Kidney (tissue), 22 donors: ENCODE measurements at places on chromosomes 2 and 18. TPM values are rescaled to one million over a fixed set of nuclear protein-coding genes. Genes with fewer than 3 reads are reported as not detected.

- DNase-seq = no peak
Observed at GRCh38 chr2:100270381-100271146, 51.7 kb downstream of the LONRF2 start.

DNA sequence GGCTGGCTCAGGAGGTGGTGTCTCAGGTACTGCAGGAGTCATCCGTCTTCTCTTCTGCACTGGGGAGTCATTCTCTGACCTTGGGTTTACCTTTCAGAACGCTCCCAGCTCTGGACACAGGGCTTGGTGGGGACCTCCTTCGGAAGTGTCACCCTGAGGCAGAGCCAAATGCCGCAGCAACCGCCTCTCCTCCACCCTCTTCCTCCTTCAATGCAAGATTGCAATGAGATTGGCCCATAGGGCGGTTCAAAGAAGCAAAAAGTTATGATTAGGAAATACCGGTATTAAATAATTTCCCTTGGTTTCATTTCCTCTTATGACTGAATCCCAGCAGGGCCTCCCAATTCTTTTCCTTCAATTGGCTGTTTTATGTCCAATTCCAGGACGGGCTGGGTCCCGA lies 178.8 kb downstream of the ACKR3 start:
- DNase-seq = no peak

GPC1 gene
- 124 TPM for total RNA-seq

DNA sequence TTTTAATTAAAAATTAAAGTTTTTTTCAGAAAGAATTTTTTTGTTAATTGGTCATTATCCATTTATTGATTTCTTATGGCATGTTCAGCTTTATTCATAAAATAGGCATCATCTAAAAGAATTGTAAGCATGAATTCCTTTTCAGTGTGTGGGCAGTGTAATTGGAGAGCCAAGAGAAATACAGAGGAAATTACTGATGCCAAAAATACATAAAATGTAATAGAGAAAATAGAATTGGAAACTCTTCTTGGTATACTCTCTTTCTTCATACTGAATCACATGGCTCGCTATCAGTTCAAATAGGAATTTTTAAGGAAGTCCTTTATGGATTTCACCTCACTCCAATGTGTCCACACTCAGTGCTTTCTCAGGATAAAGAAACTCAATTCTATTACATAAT lies 663.6 kb upstream of the NRXN1 start:
- no peak for DNase-seq

GRCh38 chr2:119306196-119306590 lies 60.4 kb downstream of the C2orf76 start:
- DNase-seq = no peak

- DNase-seq = no peak
Observed at GRCh38 chr2:98715812-98716451, 15.0 kb downstream of the MGAT4A start.

DNA sequence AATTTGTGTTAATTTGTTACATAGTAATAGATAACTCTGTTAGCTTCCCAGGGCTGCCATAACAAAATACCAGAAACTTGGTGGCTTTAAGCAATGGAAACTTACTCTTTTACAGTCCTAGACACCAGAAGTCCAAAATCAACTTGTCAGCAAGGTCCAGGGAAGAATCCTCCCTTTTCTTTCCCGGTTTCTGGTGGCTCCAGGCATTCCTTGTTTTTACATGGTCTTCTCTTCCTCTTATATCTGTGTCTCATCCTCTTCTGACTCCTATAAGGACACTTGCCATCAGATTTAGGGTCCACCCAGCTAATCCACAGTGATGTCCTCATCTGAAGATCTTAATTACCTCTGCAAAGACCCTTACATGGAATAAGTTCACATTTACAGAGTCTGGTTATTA lies 95.6 kb downstream of the DDX1 start:
- DNase-seq = no peak

FASTKD2 gene
- 27.0 TPM for total RNA-seq

- DNase-seq = no peak
Observed at GRCh38 chr2:147773479-147773878, 71.3 kb upstream of the ACVR2A start.

- DNase-seq = no peak
Observed at GRCh38 chr2:163834841-163835240, 99.0 kb upstream of the FIGN start.

DNA sequence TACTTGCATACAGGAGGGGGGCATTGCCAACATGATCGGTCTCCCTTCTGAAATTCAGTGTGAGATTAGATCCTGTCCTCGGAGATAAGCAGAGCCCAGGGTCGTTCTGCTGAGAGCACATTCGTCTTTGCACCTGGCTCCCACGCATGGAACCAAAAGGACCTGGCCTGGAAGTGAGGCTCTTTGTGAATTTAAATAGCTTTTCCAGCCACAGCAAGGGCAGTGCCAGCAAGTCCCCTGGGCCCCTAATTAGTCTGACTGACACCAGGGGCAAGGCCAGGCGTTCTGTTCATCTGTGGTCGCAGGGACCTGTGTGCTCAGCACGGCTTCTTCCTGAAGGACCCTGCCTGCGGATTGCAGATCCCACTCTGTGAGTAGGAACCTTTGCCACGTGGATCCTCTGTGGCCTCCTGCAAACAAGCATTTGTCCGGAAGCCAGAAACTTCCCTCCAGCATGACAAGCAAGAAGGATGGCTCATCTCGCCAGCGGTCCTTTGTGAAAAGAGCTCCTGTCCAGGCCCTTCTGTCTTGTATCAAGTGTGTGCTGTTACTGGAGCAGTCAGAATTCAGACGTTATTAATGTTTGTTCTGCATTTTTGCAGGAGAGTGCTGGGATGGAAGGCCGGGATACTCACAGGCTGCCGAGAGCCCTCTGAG lies 128.7 kb downstream of the TPO start:
- DNase-seq = no peak

PTPRM gene
- 98.9 TPM for total RNA-seq

DNA sequence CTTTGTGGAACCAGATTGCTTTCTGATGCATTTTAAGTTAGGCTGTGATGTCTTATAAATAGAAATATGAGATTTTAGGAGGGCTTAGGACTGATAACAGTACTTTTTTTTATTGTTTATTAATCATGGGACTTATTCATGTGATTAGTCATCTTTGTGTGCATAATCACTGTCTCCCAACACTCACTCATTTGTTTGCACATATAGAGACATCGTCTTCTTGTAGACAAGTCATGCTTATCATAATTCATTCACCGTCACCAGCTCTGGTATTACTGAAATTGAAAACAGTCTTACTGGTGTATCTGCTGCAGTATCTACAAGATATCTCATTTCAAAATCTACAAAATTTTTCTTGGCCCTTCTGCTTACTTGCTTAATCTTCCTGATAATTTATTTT lies 45.8 kb downstream of the WDR7 start:
- DNase-seq = no peak

DNA sequence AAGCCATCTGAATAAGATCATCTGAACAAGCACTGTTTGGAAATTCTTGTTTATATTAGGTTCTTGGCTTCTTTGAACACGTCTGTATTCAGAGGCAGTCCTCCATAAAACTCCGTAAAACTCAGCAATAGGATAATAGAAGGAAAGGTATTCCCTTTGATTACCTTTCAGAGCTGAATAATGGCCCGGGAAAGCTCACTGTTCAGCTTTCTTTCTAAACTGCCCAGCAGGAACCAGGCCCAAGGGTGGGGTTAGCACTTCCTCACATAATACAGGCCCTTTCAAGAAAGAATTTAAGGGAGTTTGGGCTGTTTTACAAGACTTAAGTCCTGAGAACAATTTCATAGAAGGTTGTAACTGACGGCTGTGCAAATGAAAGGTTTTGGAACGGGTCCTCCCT lies 72.2 kb upstream of the PHLPP1 start:
- DNase-seq = no peak

ACTG2 gene
- 13.7 TPM for total RNA-seq

PCBP1 gene
- total RNA-seq = 298 TPM

DNA sequence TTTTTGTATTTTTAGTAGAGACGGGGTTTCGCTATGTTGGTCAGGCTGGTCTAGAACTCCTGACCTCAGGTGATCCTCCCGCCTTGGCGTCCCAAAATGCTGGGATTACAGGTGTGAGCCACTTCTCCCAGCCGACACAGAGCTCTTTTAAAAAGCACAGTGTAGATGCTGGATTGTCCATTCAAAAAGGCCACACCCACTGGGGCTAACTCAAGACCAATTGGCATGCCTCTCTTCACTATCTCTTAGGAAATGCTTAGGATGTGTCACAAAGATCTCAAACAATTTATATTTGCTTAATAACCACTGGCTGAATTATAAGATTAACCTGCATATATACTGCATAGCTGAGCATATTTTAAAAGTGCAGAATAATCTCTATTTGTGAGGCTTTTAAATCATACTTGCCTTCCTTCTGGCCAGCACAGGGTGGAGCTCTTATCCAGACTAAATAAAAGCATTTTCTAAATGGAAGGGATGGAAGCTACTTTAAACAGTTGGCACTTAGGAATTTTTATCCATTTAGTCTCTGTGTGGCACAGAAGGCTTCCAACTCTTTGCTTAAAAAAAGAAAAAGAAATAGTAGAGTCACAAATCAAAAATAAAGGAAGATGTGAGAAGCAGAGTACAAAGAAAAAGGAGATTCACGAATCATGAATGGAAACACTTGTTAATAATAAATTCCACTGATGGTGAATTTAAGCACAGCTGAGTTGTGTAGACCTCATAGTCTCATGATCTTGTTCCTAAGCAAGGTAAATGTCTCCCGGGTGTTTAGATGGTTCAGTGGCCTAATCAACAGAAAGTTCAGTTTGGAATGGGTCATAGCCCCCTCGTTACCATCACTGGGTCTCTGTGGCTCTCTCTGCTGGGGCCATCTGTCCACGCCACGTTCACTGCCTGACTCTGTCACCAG lies 22.4 kb downstream of the CRYGD start:
- peak; percentile 30 for DNase-seq

DNA sequence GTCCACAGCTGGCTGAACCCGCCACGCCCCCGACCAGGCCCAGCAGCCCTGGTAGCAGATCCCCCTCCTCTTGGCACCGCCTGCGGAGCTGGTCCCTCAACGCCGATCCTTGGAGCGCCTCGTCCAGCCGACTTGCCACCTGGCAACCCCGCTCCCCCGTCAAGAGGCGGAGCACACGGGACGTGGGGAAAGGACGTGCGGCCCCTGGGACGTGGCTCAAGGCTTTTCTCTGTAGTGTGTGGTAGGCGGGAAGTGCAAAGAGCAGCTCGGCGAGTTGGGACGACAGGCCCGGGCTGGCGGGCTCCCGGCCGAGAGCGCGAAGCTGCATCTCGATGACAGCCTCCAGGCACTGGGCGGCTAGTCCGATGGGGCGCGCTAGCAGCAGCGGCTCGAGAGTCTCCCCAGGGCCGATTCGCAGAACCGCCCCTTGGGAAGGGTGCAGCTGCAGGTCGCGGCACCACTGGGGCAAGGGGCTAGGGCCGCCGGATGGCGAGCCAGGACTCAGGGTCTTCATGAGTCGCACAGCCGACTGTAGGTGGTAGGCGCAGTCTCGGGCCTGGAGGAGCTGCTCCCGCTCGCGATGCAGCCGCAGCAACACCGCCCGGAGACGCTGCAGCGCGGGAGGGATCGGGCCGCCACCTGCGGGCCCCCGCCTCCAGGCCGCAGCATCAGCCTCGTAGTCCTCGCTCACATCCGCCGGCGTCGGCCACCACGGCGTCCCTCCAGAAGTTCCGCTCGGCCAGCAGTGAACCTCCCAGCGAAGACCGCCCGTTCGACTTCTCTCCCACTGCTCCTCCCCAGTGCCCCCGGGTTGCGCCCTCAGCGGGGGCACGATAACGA lies 617 bp downstream of the CCDC142 start:
- peak; percentile 84 for DNase-seq

CHST10 gene
- total RNA-seq = 7.1 TPM

DNA sequence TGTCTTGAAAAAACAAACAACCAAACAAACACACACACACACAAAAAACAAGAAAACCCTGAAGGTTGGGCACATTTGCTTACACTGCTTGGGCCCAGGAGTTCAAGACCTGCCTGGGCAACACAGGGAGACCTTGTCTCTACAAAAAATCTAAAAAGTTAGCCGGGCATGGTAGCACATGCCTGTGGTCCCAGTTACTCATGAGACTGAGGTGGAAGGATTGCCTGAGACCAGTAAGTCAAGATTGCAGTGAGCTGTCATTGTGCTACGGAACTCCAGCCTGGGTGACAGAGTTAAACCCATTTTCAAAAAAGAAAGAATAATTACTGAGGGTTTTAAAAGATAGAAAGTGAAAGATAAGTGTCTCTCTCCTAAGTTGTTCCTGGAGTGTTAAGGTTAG lies 103.4 kb downstream of the MBD5 start:
- no peak for DNase-seq

GRCh38 chr18:12376034-12376753 lies 833 bp downstream of the AFG3L2 start:
- DNase-seq = peak; percentile 71
